ENCODE measurements at places on chromosomes 11 and 22.

DNA sequence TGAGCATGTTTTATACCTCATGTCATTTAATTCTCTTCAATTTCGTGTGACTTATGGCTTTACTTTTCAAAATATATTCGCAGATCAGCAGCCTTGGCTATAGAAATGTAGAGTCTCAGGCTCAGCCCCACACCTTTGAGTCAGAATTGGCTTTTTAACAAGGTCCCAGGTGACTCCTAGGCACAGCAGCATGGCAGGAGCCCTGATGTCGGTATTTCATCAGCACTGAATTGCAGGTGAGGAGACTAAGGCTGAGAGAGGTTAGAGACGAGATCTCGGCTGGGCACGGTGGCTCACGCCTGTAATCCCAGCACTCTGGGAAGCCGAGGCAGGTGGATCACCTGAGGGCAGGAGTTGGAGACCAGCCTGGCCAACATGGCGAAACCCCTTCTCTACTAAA lies 196.9 kb upstream of the SEZ6L start:
- DNase-seq, result no peak

DNA sequence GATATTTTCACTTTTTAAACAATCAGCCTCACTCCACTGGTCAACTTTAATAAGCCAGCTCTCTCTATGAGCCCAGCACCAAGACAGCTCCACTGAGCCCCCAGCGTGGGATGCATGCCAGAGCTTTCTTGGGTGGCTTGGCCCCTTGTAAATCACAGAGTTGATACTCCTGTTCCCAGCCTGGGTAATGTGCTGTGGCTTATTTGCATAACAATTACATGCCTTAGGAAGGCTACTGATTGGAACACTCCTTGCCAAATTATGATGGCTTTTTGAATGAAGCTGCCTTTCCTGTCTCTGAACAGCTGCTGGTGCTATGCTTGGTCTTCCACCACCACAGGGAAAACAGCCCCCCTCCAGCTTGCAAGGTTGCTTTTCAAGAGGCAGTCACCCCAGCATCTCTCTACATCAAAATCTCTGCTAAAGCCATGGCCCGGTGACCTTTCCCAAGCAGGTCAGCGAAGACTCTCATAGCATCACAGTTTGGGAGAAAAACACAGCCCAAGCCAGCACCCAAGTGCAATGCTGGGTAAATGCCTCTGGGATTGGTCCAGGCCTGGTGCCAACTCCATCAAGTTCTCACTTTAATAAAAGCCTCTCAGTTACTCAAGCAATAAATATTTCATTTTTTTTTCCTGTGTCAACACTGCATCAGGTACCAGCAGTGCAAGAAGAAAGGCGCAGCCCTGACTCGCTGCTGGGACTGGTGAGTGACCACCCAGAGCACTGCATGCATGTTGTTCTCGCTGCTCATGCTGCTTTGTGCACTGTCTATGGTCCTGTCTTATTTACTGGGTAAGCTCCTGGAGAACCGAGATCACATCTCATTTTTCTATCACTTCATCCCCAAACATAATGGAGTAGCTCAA lies 549.3 kb downstream of the OPCML start:
- DNase-seq, result peak; percentile 49

GRCh38 chr11:1888811-1889210 lies 2.9 kb downstream of the PRR33 start:
- no peak for DNase-seq

GRCh38 chr22:37014835-37015586 lies 4.2 kb downstream of the TST start:
- DNase-seq, result no peak

GRCh38 chr11:76857781-76858410 lies 2.8 kb upstream of the ACER3 start:
- no peak for DNase-seq

DNA sequence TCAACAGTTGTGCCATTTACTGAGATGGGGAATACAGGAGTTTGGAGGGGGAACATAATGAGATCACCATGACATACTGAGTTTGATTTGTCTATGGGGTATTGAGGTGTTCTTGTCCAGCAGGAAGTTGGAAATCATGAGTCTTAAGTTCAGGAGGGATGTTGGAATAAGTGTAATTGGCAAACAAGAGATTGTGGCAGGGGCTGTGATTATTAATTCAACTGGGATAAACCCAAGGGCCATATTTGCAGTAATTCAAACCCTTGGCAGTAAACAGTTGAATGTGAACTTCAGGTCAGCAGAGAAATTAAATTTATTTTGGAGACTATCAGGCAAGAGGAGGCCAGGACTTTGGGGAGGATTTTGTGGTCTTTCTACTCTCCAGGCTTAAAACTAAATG lies 33.4 kb downstream of the ADM start:
- no peak for DNase-seq

- DNase-seq, result no peak
Measured at GRCh38 chr22:46329616-46330015, 5.9 kb upstream of the TRMU start.

DNA sequence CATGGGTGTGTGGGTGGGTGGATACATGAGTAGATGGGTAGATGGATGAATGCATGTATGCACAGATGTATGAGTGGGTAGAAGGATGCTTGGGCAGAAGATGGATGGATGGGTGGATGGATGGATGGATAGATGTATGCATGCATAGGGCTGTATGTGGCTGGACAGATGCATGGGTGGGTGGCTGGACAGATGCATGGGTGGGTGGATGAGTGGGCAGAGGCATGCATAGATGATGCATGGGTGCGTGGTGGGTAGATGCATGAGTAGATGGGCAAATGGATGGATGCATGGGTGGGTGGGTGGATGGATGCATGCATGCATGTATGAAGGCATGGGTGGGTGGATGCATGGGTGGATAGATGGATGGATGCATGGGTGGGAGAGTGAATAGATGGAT lies 6.8 kb upstream of the CD248 start:
- no peak for DNase-seq

DNA sequence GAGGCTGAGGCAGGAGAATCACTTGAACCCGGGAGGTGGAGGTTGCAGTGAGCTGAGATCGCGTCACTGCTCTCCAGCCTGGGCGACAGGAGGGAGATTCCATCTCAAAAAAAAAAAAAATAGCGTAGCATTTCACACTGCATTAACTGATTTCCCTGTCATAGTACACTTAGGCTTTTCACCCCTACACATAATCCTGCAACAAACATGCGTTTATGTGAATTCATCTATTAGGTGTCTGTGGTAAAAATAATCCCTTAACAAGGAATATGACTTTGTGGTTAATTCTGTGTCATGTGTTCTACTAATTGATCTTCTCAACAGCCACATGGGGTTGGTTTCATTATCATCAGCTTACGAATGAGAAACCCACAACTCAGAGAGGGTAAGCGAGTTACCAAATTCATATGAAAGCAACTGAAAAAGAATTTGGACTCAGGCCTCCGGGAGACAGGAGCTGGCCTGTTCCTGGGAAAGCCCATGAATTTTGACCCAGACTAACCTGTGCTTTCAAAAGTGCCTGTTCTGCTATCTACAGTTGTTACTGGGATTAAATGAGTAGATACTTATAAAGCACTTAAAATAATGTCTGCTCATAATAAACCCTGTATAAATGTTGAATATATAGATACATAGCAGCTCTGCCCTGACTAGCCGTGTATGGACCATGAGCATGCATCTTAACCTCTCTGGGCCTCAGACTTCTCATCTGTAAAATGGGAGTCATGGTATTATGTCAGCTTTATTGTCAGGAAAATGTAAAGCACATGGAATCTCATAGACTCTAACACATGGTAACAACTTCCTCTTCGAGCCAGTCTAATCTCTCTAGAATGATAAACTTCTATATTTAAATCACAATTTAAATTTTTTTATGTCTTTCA lies 36.6 kb downstream of the KCNJ1 start:
- DNase-seq, result no peak

- no peak for DNase-seq
Measured at GRCh38 chr11:31865606-31866300, 54.6 kb upstream of the PAX6 start.

GRCh38 chr11:79758325-79758724 lies 317.5 kb upstream of the TENM4 start:
- DNase-seq, result no peak

GRCh38 chr11:33735271-33736147 lies 714 bp downstream of the CD59 start:
- DNase-seq, result no peak

GRCh38 chr11:64207256-64208085 lies 950 bp downstream of the FERMT3 start:
- no peak for DNase-seq

GRCh38 chr22:50498322-50498890 lies 9.1 kb downstream of the LMF2 start:
- DNase-seq, result peak; percentile 7

DNA sequence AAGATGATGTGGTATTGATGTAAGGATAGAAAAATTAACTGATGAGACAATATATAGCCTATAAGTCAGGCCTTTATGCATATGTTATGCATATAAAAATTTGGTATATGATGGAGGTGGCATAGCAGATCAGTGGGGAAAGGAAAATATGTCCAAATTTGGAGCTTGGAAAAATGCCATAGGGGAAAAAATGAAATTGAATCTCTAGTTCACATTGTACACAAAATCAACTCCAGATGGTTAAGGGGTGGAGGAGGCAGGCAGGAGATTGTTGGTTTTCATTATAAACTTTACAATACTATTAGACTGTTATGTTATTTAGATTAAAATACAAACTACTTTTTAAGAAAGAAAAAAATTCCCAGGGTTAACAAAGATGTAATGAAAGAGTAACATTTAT lies 15.1 kb upstream of the CD3E start:
- no peak for DNase-seq

All from NCI-H2081 treated with DMSO at 0.1 percent for 48 hours (cell line).